MM.1S (cell line): ENCODE measurements at places on chromosomes 4 and X.

DNA sequence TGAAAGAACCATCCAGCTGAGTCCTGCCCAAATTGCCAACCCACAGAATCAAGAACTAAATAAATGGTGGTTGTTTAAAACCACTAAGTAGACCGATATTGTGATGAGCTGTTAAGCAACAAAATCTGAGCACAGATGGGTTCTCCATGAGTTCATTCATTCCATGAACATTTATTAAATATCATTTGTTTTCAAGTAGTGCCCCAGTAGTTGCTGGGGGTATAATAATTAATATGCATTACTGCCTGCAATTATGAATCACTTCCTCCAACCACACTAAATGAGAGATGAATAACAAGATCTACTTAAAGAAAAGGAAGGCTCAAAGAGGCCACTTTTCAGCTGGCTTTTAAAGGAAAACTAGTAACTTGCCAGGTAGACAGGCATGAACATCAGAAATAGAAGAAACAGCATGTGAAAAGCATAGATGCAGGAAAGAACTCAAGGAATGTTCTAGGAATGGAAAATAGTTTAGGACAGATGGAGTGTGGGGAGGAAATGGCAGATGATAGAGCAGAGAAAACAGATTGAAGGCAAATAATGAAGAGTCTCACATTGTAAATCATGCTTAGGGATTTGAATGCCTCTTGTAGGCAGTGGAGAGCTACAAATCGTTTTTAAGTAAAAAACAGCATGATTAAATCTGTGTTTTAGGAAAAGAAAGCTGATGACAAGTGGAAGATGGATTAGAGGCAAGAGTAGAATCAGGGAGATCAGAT lies 641.7 kb upstream of the DIPK2B start:
- H3K4me3 ChIP-seq, result no peak overlapping the region
- H3K4me1 ChIP-seq, result no peaks in the 10 kb centered on the region
- no peaks in the 10 kb centered on the region for H3K36me3 ChIP-seq
- no peak for DNase-seq
- no peaks in the 10 kb centered on the region for H3K27me3 ChIP-seq

GRCh38 chrX:39484159-39485068 lies 613.3 kb downstream of the BCOR start:
- H3K4me1 ChIP-seq, result no peaks in the 10 kb centered on the region
- DNase-seq, result no peak
- no peaks in the 10 kb centered on the region for H3K36me3 ChIP-seq
- H3K27me3 ChIP-seq, result no peaks in the 10 kb centered on the region
- no peak overlapping the region for H3K4me3 ChIP-seq

GRCh38 chr4:179631321-179631720 lies 2189.1 kb upstream of the AGA start:
- no peak overlapping the region for H3K4me3 ChIP-seq
- H3K36me3 ChIP-seq, result no peaks in the 10 kb centered on the region
- DNase-seq, result no peak

DNA sequence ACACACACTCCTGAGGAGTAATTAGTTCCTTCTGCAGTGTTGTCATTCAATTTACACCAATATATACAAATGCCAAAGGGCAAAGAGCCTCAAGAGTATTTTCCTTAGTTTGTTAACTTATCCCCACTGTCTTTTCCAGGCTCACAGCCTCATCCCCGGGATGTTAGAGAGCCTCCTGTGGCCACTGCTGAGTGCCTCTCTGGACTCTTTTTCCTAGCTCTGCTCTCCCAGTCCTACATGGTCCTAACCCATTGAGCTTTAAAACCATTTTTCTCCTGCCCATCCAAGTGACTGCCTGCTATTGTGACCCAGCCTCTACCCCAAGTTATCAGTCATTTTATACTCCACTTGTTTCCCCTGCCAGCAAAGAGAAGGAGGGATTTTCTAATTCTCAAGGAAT lies 23.5 kb upstream of the TTC29 start:
- H3K36me3 ChIP-seq, result no peaks in the 10 kb centered on the region
- H3K4me3 ChIP-seq, result no peak overlapping the region
- no peak overlapping the region for H3K27ac ChIP-seq
- H3K4me1 ChIP-seq, result no peaks in the 10 kb centered on the region
- H3K27me3 ChIP-seq, result no peaks in the 10 kb centered on the region

DNA sequence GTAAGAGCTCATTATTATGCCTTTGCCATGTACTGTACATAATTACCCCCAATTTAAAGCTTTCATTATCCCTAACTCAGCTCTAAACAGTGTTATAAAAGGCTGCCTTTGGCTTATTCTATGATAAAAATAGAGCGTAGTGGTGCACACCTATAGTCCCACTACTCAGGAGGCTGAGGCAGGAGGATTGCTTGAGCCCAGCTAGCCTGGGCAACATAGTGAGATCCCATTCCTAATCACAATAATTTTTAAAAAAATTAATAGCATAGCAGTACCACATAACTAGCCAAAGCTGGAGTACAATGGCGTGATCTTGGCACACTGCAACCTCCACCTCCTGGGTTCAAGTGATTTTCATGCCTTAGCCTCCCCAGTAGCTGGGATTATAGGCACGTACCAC lies 112.4 kb downstream of the PDS5A start:
- peaks cover 4% of the 10 kb centered on the region; the same call in 1 of the 2 replicates for H3K36me3 ChIP-seq
- DNase-seq, result no peak
- no peak overlapping the region for H3K27ac ChIP-seq
- H3K4me3 ChIP-seq, result no peak overlapping the region

DNA sequence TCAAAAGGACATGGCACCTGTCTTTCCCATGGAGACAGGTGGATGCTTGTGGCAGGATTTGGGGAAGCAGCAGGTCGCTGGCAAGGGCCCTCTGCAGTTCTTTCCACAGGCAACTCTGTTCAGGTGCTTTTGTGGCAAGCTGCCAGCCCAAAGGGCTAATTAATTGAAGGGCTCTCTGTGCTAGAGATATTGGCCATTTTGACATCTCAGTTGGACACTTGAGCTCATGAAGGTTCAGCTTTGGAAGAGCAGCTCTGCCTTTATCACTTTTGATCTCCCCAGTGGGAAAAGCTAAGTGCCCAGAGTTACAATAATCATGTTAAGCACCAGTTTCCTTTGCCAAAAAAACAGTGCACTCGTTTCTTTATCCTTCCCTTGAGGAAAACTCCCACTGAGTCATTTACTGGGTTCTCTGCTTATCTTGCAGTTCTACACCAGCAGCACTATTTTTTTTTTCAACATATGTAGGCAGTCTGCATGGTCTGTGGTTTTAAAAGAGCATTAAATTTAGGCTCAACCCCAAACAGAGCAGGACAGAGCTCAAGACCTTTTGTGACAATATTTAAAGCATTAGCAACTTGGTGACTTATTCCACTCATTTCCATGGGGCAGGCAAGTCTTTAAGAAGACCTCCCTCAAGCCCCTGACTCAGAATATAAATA lies 336.4 kb upstream of the RASGEF1B start:
- no peak overlapping the region for H3K27ac ChIP-seq
- H3K36me3 ChIP-seq, result no peaks in the 10 kb centered on the region
- DNase-seq, result no peak
- no peaks in the 10 kb centered on the region for H3K4me1 ChIP-seq
- no peaks in the 10 kb centered on the region for H3K27me3 ChIP-seq

GRCh38 chr4:140098455-140099160 lies 55.4 kb downstream of the MAML3 start:
- H3K4me1 ChIP-seq, result no peaks in the 10 kb centered on the region
- DNase-seq, result no peak
- H3K27ac ChIP-seq, result no peak overlapping the region
- H3K27me3 ChIP-seq, result no peaks in the 10 kb centered on the region
- H3K4me3 ChIP-seq, result no peak overlapping the region

DNA sequence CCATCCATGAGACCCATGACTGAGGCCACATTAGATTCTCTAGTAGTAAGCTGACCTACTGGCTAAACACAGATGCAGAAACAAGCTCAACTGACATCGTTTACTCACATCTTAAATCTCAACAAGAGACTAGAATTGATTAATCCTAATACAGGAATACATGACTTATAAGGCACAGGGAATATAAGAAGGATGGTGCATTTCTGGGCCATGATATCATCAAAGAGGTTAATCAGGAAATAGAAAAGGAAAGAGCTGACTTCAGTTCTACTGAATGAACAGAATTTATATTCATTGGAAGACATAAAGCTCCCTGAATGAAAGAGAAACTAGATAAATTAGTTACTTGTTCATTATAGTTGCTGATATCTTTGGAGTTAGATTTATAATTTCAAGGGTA lies 1406.5 kb downstream of the STIM2 start:
- no peak overlapping the region for H3K4me3 ChIP-seq
- no peak overlapping the region for H3K27ac ChIP-seq
- H3K27me3 ChIP-seq, result no peaks in the 10 kb centered on the region
- H3K36me3 ChIP-seq, result no peaks in the 10 kb centered on the region
- H3K4me1 ChIP-seq, result no peaks in the 10 kb centered on the region
- DNase-seq, result no peak

GRCh38 chr4:26782830-26783202 lies 77.8 kb upstream of the STIM2 start:
- no peak overlapping the region for H3K4me3 ChIP-seq
- no peaks in the 10 kb centered on the region for H3K36me3 ChIP-seq
- no peaks in the 10 kb centered on the region for H3K4me1 ChIP-seq
- H3K27ac ChIP-seq, result no peak overlapping the region

GRCh38 chr4:81180916-81181315 lies 34.1 kb downstream of the PRKG2 start:
- H3K27ac ChIP-seq, result no peak overlapping the region
- no peak overlapping the region for H3K4me3 ChIP-seq
- H3K27me3 ChIP-seq, result no peaks in the 10 kb centered on the region
- H3K4me1 ChIP-seq, result no peaks in the 10 kb centered on the region
- H3K36me3 ChIP-seq, result no peaks in the 10 kb centered on the region

DNA sequence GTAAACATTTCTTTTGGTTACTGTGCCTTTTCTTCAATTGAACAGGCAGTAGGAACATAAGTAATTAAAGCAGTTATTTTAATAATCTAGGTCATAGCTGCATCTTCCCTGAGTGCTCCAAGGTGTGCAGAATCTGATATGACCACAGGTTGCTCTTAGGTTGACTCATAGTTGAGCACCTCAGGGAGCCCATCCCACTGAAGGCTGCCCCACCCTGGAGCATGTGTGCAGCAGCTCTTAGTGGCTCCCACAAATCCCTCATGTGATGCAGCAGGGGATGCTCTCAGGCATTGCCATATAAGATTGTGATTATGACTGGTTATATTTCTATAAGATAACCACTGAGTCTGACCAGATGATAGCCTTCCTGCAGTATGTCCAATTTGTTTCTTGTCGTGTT lies 72.3 kb downstream of the ZNF518B start:
- H3K27me3 ChIP-seq, result no peaks in the 10 kb centered on the region
- no peak overlapping the region for H3K27ac ChIP-seq
- H3K4me3 ChIP-seq, result no peak overlapping the region
- H3K36me3 ChIP-seq, result no peaks in the 10 kb centered on the region

DNA sequence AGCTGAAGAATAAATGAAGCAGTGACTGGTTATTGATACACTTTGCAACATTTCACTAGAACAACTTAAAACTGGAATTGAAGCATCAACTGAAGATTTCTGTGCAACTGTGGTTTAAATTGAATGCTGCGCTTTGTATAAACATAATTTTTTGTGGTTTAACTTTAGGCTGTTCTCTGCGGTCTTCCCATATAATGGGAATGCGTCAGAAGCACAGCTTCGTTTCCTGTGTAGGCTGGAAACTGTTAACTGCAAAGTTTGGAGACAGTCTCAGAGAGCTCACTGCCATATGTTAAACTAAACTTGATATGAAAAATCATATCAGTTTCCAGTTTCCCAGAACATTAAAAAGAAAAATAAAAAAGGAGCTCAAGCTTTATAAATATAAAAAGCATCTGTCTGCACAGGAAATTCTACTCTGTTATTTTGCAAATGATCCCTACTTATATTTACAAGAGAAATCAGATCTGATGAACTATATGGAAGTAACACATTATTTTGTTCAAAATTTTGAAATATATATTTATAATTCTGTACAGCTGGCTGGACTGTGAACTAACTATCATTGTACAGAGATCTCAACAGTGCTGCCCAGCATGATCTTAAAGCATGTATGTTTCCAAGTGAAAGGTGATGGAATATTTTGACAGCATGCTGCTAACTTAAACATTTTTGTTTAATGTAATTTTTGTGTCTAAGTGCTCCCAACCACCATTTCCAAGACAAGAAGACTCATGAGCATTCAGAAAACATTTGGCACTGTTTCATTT lies 139.9 kb downstream of the NDST3 start:
- no peak for DNase-seq
- no peaks in the 10 kb centered on the region for H3K4me1 ChIP-seq
- no peak overlapping the region for H3K4me3 ChIP-seq

GRCh38 chr4:16897991-16898827 lies at the start of gene LDB2:
TSS of gene LDB2 (minus strand) at chr4:16898645.
- H3K27ac ChIP-seq, result no peak within 1 kb of the TSS
- no peak within 1 kb of the TSS for H3K4me3 ChIP-seq
- H3K4me1 ChIP-seq, result peaks cover 3% of the 10 kb centered on the region
- no peaks in the 10 kb centered on the region for H3K27me3 ChIP-seq
- H3K36me3 ChIP-seq, result no peaks in the 10 kb centered on the region

DNA sequence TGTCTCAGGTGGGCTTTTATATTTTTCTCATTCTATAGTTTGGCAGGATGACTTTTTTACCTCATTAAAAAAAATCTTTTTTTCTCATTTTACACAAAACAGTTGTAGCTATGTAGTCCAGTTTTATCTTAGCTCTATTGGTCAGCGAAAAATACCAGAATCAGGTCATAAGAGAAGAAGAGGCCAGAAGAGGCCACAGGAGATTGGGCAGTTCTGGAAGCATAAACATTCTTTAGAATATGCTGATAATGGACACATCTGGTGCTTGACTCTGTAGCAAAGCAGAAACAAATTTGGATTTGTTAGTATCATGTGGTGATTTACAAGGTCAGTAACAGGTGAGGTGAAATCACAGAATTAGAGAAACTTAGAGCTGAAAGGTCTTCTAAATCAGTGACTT lies 66.6 kb upstream of the ARHGAP24 start:
- no peak overlapping the region for H3K27ac ChIP-seq
- H3K4me3 ChIP-seq, result no peak overlapping the region
- no peak for DNase-seq
- no peaks in the 10 kb centered on the region for H3K36me3 ChIP-seq

- no peaks in the 10 kb centered on the region for H3K27me3 ChIP-seq
- no peak overlapping the region for H3K4me3 ChIP-seq
- DNase-seq, result no peak
Measured at GRCh38 chr4:78781924-78782323, 5.8 kb downstream of the BMP2K start.

DNA sequence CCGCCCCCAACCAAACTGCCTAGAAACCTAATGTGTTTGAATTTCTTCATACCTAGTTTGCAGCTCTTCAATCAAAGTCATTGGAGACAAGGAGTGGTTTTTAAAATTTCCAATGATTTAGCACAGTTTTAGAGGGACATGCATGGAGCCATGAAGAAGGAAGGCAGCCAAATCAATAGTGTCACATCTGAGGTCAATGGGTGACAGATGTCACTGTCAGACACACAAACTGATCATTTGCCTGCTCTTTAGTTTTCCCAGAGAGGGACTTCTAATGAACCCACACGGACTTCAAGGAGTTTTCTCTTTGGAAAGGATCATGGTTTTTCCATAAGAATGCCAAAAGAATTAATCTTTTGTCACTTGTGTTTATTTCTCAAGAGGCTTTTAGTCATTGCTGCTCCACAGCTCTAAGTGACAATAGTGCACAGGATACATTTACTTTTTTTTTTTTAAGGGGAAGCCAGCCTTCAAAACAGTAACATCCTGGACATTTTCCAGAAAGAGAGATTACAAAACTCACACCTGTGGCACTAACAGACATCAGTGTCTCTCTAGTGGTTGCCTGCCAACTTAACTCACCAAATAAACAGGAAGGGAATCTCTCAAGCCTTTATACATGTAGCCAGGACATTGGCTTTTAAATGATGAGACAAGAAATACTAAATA lies 251.1 kb upstream of the DIAPH2 start:
- H3K27ac ChIP-seq, result no peak overlapping the region
- no peak overlapping the region for H3K4me3 ChIP-seq
- no peaks in the 10 kb centered on the region for H3K27me3 ChIP-seq
- H3K4me1 ChIP-seq, result no peaks in the 10 kb centered on the region
- DNase-seq, result no peak
